Fibroblast of mammary gland (primary cell): ENCODE measurements at places on chromosomes 3 and 15.

GRCh38 chr3:117528688-117529087 is 819.1 kb downstream of the TUSC7 start:
- no peak for DNase-seq

DNA sequence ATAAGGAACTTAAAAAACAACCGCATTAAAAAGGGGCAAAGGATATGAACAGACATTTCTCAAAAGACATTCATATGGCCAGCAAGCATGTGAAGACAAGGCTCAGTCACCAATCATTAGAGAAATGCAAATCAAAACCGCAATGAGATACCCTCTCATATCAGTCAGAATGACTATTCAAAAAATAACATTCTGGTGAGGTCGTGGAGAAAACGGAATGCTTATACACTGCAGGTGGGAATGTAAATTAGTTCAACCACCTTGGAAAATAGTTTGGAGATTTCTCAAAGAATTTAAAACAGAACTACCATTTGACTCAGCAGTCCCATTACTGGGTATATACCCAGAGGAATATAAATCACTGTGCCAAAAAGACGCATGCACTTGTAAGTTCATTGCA is 496.6 kb upstream of the SGO1 start:
- DNase-seq, result no peak

- peak; percentile 83 for DNase-seq
Observed at GRCh38 chr3:99534951-99535704, 103.3 kb upstream of the COL8A1 start.

GRCh38 chr3:77546246-77546645 is 506.3 kb downstream of the ROBO2 start:
- no peak for DNase-seq

DNA sequence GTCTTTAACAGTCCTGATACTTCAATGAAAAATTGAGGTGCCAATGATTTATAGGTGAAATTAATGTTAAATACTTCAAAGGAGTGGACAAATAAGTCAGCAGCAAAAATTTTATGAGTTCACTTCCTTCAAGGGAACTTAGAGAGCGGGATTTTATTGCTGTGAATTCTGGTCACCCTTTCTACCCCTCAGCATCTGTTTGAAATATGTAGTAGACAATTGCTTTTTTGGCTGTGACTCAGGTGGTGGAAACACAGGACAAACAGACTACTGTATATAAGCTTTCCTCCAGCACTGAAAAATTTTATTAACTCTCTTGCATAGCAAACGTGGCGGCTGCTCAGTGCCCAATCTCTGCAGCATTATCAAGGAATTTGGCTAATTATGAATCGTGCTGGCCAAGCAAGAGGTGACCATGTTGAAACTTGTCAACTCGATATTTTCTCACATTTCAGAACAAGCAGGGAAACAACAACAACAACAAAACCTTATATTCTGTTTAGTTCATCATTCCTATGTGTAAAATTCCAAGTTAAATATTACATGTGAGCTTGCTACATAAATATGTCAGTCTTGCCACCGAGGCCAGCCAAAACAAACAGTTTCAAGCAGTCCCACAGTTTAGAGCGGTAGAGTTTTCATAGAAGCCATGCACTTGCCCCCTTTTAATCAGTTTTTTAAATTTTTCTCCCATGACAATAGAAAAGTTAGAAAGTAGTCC is 420.2 kb downstream of the FOXP1 start:
- no peak for DNase-seq

GRCh38 chr3:38022301-38022700 is 7.1 kb downstream of the PLCD1 start:
- no peak for DNase-seq

DNA sequence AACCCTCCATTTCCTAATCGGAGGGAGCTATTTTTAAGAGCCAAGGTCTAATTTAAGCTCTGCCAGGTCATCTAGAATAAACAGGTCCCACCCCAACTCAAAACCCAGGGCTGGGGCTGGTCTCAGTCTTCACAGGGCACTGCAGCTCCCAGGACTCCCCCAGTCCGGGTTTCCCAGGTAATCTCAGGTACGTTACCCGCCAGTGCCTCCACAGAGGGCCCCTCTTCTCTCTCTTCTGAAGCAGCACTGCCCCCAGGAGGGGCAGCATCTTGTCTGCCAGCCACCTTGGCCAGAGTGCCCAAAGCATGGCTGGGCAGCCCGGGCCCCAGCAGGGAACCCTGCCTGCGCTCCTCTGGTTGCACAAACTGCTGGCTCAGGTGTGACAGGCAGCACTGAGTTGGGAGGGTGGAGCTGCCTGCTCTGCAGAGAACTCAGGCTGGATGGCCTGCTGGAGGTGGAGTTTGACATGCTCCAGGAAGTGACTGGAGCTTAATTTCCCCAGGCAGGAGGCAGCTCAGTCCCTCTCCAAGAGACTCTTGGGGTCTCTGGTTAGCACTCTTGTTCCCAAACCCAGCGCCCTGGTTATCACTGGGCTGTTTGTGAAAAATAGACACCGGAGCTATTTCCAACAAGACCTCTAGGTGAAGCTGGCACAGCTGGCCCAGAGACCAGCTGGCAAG is at the start of gene PLA2G4F:
Gene PLA2G4F, minus strand, starts transcription at position 394 of the 680 bp plus-strand sequence. Its CDS starts 87 bp downstream, at position 307.
- no peak for DNase-seq

DNA sequence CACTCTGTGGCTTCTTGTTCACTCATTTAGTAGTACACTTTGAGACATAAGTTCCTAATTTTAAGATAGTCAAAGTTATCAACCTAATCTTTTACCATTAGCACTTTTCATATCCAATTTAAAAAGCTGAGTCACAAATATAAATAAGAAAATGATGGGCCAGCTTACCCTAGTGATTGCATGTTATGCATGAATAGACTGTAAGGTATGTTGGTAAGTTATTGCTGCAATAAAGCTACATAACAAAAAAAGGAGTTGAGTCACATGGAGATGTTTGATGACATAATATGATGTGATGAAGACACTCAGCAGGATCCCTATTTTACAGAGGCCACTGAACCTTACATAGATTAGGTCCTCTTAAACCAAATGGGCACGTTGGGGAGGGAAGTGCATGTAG is 161.3 kb downstream of the OCA2 start:
- DNase-seq, result no peak

DNA sequence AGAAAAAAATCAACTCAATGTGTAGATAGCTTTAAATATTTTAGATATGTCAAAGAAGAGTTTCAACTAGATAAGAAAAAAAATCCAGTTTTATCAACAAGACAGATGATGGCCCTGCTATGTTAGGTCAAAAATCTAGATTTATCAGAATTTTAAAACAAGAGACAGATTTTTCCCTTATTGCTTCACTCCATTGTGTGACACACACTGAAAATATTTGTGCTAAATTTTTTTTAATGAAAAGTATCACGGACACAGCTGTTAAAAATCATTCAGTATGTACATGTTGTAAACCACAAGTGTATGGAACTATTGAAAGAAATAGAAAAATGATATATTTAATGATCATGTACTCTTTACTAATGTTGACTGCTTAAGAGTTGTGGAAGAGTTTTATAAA is 43.6 kb downstream of the FOXB1 start:
- peak; percentile 12 for DNase-seq

DNA sequence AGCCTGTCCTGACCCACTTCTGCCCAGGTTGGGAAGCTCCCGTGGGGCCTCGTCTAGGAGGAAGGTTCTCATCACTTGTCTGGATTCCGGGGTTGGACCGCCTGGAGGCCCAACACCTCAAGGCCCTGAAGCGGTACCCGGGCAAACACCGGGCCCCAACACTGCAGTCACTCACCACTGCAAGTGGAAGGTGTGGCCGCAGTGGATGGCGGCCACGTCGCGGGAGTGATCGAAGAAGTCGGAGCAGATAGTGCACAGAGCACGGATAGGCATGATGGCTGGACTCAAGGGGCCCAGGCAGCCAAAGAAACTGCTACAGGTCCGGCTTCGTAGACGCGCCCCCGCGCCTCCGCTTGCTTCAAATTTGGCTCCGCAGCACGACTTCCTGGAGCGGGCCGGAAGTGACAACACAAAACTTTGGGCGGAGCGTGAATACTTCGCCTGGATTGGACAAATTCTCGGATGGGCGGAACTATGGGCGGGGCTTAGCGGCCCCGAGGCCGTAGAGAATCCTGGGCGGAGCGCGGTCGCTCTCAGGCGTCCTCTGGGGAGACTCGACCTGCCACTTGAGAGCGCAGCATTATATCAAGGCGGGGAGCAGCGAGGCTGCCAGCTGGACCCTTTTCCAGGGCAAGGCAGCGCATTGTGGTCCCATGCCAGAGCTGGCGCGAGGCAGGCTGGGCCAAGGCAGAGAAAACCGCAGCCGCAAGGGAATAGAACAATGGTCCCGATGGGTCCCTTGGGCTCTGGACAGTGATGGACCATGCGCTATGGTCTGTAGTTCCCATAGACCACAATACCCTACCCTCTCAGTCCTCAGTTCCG is at the start of gene TRAIP:
Gene TRAIP, minus strand, starts transcription at position 384 of the 825 bp plus-strand sequence. Its CDS starts 111 bp downstream, at position 273.
- DNase-seq, result peak; percentile 88

DNA sequence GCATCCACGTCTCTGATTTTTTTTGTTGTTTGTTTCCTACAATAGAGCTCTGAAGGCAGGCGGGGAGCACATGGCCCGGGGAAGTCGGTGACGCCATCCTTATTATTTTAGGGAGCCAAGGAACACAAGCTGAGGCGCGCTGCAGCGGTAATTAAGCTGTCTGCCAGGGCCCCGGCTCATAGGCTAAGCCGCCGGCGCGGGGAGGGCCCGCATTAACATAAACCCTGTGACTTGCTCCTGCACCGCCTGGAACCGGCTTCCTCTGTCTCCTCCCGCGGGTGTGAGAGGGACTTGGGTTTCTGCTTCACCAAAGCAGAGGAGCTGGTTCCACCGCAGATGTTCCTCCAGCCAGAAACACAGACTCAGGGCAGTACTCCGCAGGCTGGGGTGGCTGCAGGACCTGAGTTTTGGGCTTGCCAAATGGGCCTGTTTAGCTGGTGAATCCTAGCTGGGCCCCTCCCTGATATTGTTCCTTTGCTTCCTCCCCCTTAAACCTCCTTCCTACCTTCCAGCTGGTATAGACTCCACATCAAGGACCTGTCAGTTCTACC is 25.3 kb downstream of the ANP32A start:
- peak; percentile 74 for DNase-seq
